Ecto neural progenitor cell (in vitro differentiated cells): ENCODE measurements at places on chromosomes 5 and 9.

DNA sequence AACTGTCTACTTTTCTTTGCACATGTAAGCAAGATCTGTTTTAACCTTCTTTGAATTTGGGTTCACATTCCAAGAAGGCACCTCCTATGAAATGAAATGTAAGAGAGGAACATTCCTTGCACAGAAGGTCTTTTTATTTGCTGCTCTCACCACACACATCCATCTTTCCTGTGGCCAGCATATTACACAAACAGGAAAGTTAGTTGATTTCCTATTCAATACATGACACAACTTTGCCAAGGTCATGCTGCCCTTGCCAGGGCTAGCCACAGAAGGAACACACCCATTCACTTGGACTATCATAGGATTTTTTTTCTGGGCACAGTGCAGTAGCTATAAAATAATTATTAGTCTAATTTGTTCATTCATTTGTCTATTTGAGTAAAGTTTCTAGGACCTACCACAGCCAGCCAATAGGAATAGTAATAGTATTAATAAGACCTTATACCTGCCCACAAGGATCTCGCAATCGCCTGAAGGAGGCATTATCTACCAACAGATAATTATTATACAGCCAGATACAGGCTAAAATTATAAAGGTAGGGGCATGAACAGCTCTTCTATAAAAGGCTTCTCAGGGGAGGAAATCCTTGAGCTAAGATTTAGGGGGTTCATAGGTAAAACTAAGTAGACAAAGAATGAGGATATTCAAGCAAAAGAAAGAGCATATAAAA lies 78.1 kb upstream of the NREP start:
- DNase-seq: no peak

DNA sequence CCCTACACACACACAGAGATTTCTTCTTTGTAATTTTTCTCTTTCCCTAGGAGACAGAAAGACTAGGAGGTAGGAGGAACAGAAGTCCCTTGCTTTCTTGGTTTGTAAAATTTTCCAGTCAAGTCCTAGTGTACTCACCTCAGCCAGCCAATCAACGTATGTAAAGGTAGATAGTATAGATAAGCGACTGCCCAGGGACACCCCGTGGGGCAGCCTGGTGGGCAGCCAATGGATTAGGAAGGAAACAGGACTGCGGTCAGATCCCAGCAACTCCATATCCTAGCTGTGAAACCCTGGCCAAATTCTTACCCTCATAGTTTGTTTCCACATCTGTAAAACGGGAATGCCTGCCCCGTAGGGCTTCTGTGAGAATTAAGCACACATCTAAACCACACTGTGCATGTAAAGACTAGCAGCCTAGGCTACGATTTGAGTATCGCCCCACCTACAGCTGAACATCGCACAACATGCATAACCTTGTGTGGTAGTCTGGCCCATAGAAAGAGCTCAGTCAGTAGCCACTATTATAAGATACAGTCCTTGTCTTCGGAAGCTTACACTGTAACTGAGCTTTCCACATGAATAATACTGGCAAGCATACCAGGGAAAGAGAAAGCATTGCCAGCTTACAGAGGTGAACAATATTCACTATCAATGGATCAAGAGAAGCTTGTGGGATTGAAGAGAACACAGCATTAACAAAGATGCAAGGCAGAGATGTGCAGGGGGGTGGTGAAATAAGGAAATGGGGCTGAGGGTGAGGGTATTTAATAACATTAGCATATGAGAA lies 353.4 kb upstream of the PANK3 start:
- no peak for DNase-seq

DNA sequence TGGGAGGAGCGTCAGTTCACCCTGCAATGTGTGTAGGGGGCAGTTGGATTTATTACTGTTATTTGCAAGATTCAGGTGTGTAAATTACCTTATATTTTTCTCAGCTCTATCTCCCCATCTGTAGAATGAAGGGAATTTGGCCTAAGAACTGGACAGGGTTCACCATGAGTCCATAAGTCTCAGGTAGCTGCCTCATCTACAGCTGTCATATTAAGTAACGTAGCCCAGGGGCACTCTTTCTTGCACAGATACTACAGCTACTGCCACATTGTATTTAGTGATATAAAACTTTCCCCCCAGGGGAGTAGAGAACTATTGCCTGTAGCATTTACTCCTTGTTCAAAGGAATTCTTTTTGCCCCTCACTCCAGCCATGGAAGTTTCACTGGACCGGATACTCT lies 301.4 kb upstream of the ZNF608 start:
- no peak for DNase-seq

GRCh38 chr9:107703651-107704050 lies 214.1 kb upstream of the KLF4 start:
- DNase-seq: no peak
